ENCODE measurements at places on chromosomes 2 and 18.

DNA sequence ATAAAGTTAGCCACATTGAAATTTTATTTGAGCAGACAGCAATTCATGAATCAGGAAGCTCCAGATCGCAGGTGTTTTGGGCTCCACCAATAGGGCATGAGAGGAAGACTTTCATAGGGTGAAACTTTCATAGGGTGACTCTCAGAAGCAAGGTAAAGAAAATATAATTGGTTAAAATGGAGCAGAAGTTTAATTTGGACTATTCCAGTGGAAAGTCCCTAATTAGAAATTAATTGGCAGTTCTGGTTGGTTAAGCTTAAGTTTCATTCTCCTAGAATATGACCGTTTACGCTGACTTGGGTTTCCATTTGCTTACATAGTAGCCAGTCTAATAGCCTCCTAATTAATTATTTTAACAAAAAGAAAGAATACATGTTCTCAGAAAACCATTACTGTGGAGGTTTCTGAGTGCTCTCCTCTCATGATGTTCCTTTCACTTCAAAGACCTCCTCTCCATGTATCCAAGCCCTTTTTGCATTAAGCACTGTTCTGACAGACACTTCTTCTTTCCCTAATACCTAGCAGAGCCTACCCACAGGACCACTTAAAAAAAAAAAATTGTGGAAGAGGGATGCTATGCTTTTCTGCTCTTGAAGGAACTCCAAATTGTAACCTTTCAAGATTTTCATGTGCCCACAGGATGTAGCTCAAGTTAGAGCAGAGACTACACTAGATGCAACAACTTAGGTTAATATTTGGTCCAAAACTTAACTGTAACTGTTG is 99.1 kb downstream of the MREG start:
- DNase-seq, result no peak

GRCh38 chr2:37829616-37830395 is 95.3 kb upstream of the RMDN2 start:
- DNase-seq, result no peak

GRCh38 chr2:161898633-161899032 is 175.4 kb downstream of the DPP4 start:
- DNase-seq, result no peak

GRCh38 chr2:48779019-48779716 is 23.6 kb upstream of the LHCGR start:
- DNase-seq, result no peak

DNA sequence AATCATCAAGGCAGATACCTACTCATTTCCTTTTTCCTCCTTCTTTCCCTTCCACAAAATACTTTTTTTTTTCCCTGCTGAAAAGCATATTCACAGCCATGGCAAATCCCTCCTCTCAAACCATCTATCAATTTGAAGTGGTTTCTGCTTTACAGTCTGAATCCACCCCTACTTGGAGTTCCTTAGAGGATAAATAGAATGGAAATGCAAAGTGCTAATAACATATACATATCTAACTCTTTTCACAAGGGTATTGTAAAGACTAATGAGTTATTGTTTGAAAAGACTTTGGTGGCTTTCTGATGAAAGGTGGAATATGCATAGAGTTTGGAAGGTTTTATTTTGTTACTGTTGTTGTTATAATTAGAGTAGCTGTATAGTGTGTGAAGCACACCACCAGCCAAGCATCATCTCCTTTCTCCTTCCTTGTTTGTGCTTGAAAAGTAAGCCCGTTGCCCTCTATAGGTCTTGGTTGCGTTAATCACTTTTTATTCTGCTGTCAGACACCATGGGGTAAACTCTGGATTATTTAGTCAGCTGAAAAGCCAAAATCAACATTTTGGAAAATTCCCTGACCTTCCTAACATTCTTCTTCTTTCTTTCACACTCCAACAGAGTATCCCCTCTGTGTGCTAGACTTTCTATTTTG is 2126.9 kb upstream of the CELF4 start:
- DNase-seq, result peak; percentile 7

GRCh38 chr18:41720226-41720625 is 234.8 kb upstream of the PIK3C3 start:
- DNase-seq, result no peak

GRCh38 chr2:107669335-107669734 is 157.4 kb upstream of the RGPD4 start:
- DNase-seq, result no peak

- no peak for DNase-seq
These were observed 46.0 kb downstream of the MRPS5 start for GRCh38 chr2:95075440-95076132.

- no peak for DNase-seq
These were observed 39.8 kb downstream of the TMEM18 start for GRCh38 chr2:637406-637776.

Measured in right kidney (tissue), 9 donors.